ENCODE measurements at places on chromosomes 2 and 18.

DNA sequence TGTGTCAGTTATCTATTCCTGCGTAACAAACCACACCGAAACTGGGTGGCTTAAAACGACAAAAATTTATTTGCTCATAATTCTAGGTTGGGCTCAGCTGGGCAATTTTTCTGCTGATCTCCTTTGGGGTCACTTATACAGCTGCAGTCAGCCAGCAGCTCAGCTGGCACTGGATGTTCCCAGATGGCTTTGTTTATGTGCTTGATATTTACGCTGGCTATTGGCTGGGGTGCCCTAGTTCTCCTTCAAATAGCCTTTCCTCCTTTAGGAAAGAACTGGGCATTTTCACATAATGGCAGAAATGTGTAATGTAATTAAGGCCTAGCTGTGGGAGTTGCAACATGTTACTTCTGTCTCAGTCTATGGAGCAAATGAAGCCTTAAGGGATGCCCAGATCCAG lies 142.2 kb downstream of the B3GNT2 start:
- no peak for DNase-seq

GRCh38 chr2:64440843-64441242 lies 13.1 kb upstream of the LGALSL start:
- DNase-seq = no peak

- no peak for DNase-seq
These were observed 61.6 kb upstream of the REG3G start for GRCh38 chr2:78963881-78964280.

DNA sequence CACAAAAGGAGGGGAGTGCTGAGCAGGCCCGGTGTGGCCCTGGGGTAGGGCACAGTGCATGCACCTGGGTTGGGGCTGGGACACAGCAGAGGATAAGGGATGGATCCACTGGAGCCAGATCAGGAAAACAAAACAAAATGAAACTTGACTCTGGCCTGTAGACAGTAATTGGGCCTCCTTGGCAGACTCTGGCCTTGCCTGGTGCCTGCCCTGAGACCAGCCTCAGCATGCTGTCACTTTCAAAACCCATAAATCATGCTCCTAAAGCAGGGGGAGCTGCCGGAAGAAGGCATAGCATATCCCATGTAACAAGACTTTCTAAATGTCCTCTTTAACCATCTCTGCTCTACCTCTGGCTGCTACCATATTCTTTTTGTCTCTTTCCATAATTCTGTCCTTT lies 61.1 kb upstream of the IGFBP5 start:
- DNase-seq = no peak

GRCh38 chr2:180653481-180653880 lies 326.9 kb upstream of the UBE2E3 start:
- no peak for DNase-seq

DNA sequence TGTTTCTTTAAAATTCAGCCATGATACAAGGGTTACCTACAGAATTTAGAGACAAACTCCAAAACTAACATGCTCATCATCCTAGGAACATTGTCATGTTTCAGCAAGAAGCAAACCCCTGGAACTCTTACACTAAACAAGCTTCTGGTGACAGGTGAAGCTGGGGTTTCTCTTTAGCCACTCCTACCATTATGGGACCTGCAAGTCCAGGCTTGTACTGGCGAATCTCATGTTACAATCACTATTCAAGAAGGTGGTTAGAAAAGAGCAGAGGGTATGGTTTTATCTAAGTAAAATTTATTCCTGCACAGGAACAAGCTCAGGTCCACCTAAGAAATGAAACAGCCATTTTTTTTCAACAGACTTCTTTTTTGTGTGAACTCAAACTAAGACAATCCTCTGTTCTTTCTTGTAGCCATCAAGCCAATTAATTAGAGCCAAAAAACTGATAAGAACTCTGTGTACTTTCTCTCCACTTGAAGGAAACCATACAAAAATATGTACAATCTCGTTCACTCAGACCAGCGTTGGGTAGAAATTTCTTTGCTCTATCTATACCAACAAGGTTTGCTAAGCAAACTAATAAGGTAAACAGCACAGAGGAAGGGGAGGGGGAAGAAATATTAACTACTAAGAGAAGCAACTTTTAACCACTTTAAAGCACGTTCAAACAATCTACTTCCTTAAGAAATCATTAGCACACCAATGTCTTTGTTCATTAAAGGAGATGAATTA lies 63.3 kb upstream of the NEDD4L start:
- no peak for DNase-seq

- no peak for DNase-seq
These were observed 75.3 kb upstream of the CHN1 start for GRCh38 chr2:175080479-175080878.

DNA sequence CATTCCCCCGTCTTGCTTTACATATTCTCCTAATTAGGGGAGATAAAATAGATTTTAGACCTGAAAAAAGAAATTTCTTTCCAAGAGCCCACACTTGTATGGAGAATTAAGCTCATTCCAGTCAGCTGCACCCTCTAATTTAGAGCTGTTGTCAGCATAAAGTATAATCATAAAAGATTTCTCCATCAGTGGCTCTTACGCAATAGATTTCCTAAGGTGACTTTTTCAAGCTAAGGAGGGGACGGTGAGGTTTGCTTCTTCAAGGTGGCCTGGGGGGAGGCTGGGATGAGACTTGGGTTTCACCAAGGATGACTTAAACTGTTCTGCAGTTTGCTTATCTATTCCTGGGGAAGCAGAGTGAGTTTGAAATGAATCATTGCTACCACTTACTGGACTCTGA lies 426.2 kb downstream of the NBAS start:
- no peak for DNase-seq

GRCh38 chr18:26071725-26072124 lies 18.7 kb downstream of the SS18 start:
- DNase-seq = no peak

- DNase-seq = no peak
These were observed 86.4 kb downstream of the GFPT1 start for GRCh38 chr2:69300650-69301049.

DNA sequence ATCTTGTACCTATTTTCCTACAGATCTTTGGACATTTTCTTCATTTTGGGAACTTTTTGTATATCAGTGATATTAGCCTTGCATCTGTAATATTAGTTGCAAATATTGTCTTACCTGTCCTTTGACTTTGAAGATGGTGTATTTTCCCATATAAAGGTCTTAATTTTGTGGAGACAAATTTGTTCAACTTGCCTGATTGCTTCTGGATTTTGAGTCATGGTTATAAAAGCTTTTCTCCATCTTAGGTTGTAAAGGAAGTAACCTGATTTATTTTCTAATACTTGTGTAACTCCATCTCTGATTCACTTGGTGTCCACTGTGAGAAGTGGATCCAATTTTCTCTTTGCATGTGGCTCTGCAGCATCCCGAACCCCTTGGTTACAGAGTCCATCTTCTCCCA lies 97.7 kb upstream of the OTOS start:
- DNase-seq = no peak

GRCh38 chr2:235073868-235074413 lies 122.1 kb downstream of the SH3BP4 start:
- DNase-seq = no peak

DNA sequence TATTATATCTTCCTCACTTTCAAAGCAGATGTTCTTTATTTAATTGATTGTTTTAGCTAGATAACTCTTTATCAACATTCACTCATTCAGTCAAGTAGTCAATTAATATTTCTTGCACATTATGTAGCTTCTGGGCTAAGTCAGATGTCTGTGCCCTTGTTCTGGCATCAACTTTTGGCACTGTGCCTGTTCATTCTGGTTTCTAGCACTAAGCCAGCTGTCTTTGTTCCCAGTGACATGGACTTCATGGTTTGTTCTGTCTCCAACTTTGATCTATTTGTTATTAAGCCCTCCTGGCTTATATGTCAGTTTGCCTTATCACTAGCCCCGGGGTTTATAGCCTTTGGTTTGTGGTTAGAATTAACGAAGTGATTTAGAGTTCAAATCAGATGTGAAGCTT lies 247.9 kb upstream of the SYT4 start:
- DNase-seq = no peak

GRCh38 chr18:30987467-30988241 lies 54.9 kb downstream of the DSC3 start:
- no peak for DNase-seq

- no peak for DNase-seq
These were observed 47.8 kb upstream of the MAP4K3 start for GRCh38 chr2:39484620-39485495.

DNA sequence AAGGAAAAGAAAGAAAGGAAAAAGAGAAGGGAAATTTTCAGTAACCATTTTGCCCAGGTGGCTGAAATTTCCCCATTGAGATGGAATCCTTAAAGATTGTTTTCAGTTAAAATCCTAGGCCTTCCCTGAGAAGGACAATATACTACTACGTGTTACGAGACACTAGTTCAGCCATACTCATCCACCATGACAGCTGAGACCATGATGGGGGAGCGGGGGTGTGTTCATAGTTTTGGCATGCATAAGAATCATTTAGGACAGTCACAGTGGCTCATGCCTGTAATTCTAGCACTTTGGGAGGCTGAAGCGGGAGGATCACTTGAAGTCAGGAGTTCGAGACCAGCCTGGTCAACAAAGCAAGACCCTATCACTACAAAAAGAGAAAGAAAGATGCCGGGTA lies 28.0 kb downstream of the PLA2R1 start:
- DNase-seq = no peak

Measured in HepG2 (cell line).